ENCODE measurements at places on chromosomes 13 and 19. TPM values are rescaled to one million over a fixed set of nuclear protein-coding genes. Genes with fewer than 3 reads are reported as not detected.

Gene WDR87
- total RNA-seq, result not detected

Gene PRX
- 4.8 TPM for total RNA-seq

Gene NLRP7
- not detected for total RNA-seq

Gene ZNF317
- total RNA-seq, result 15.8 TPM

Gene SYT5
- total RNA-seq, result 0.08 TPM

Gene SPRY2
- 38.9 TPM for total RNA-seq

Gene PLIN5
- 43.6 TPM for total RNA-seq

Gene GRK1
- not detected for total RNA-seq

Gene RYR1
- total RNA-seq, result 0.33 TPM

Gene KXD1
- 60.7 TPM for total RNA-seq

Gene BCKDHA
- total RNA-seq, result 77.6 TPM

Gene MEX3D
- total RNA-seq, result 17.0 TPM

Gene LHB
- not detected for total RNA-seq

Gene ZNF235
- total RNA-seq, result 4.5 TPM

Gene TRAPPC5
- 55.0 TPM for total RNA-seq

Gene OBI1
- 6.1 TPM for total RNA-seq

Gene ZNF557
- 5.1 TPM for total RNA-seq

Gene SLITRK6
- total RNA-seq, result 0.82 TPM

Gene DCT
- total RNA-seq, result 0.39 TPM

Gene GFY
- total RNA-seq, result not detected

Gene GTF2F2
- total RNA-seq, result 9.4 TPM

Gene ZNF253
- total RNA-seq, result 5.0 TPM

Gene ZNF442
- total RNA-seq, result 1.0 TPM

Gene IGLON5
- total RNA-seq, result 0.31 TPM

Gene LILRA2
- not detected for total RNA-seq

Gene INSL3
- not detected for total RNA-seq

Gene CGB3
- not detected for total RNA-seq

Gene SYCN
- total RNA-seq, result not detected

Gene ZGLP1
- not detected for total RNA-seq

Gene GPR4
- 12.1 TPM for total RNA-seq

Gene CBARP
- total RNA-seq, result 2.4 TPM

Gene SULT2A1
- total RNA-seq, result not detected

Gene C13orf42
- total RNA-seq, result not detected

Gene ZNF45
- 5.8 TPM for total RNA-seq

Gene CEACAM3
- not detected for total RNA-seq

All from right atrium auricular region (tissue), 2 donors.